Lower lobe of right lung (tissue), 2 donors: ENCODE measurements at places on chromosomes 13 and 19. TPM values are rescaled to one million over a fixed set of nuclear protein-coding genes. Genes with fewer than 3 reads are reported as not detected.
A peak's percentile ranks its signal among the peaks of the same experiment; 100 is the strongest.

Gene DNAJB1
- 92.5 TPM for total RNA-seq

Gene OR7A5
- not detected for total RNA-seq

DNA sequence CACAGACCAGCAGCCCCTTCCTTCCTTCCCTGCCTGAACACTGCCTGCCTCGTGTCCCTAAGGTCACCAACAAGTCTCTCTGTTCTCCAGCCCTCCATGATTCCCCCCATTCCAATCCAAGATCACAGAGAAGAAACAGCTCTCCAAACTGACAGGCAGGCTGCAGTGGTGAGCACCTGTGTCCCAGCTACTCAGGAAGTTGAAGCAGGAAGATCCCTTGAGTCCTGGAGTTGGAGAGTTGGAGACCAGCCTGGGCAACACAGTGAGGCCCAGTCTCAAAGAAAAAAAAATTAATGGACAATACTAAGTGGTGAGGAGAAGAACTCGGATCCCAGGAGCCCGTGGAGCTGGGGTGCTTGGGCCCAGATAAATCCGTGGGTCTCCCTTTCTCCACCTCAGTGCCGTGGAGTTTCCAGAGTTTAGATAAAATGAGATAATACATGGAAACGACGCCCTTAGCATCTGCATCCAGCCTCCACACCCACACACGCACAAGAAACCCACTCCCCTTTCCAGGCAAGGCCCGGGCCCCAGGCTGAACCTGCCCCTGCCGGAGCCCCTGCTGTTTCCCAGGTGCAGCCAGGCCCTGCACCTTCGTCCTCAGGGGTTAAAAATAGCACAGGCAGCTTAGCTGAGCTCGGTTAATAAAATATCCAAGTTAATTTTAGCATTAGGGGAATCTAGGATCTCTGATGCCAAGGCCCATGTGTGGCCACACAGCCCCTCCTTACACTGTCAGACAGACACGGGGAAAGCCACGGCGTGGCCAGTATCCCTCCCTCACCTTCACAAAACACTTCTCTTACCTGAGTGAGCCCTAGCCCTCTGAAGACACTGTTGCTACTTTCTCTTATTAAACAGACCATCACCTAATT, 4.7 kb downstream of the RASA3 start:
- no peak for DNase-seq

DNA sequence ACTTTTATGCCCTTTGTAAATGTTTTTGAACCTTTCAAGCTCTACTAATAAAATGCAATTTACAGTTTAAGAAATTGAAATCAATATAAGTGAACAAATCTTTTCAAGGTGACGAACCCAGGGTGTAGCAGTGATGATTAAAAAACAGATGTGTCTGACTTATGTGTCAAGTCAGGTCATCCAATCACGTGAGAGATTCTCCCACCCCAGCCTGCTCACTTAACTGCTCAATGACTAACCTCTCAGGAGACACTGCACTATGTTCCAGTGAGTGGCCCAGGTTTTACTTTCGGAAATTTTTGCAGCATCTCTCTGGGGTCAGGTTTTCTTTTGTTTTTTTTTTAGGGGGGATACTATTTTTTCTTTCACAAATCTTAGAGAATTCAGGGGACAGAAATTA, 60.7 kb downstream of the ZNF429 start:
- DNase-seq, result no peak

GRCh38 chr19:8361921-8362793, 1.8 kb upstream of the ANGPTL4 start:
- peak; percentile 93 for DNase-seq

Gene IL17D
- 1.5 TPM for total RNA-seq

- DNase-seq, result no peak
These were observed 202.8 kb upstream of the IRS2 start for GRCh38 chr13:109989155-109989554.

GRCh38 chr13:107217251-107217650, 649.3 kb upstream of the ARGLU1 start:
- DNase-seq, result no peak

- DNase-seq, result no peak
These were observed 439.5 kb downstream of the FGF9 start for GRCh38 chr13:22110368-22110767.

Gene PLIN3
- 44.5 TPM for total RNA-seq

- DNase-seq, result peak; percentile 96
These were observed at the start of gene ZNF470 for GRCh38 chr19:56567274-56568120. Gene ZNF470 (plus strand): TSS chr19:56567468. CDS start chr19:56570312, 2,844 bp downstream.

GRCh38 chr13:41751277-41751676, 209.6 kb downstream of the VWA8 start:
- DNase-seq, result no peak

Gene ZNF135
- total RNA-seq, result 3.6 TPM

DNA sequence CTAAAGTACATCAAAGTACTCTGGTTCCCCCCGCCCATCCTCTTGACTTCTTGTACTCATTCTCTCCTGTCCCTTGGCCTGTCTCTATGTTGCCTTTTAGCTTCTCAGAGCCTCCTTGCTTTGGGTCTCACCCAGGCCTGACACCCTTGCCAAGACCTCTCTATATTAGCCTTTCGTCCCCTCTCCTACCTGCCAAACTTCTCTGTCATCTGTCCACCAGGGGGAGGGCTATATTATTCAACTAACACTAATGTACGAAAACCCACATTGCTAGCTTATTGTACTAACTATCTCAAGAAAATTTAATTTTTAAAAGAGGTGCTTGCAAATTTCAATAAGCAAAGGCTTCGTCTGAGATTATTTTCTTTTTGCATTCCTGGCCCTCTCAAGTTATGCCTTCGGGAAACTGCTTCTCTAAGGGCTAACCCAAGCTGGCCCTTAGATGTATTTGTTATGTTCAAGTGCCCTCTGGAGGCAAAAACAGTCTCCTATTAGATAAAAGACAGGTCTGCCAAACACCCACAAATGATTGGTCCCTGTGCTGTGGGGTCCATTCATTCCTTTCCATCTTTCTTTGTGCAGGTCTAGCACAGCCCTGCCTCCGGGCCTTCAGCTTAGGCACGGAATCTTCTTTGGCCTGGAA, 6.3 kb upstream of the MRPS31 start:
- DNase-seq, result no peak

Gene ZNF536
- total RNA-seq, result 0.12 TPM
